ENCODE measurements at places on chromosomes 5 and 9.

DNA sequence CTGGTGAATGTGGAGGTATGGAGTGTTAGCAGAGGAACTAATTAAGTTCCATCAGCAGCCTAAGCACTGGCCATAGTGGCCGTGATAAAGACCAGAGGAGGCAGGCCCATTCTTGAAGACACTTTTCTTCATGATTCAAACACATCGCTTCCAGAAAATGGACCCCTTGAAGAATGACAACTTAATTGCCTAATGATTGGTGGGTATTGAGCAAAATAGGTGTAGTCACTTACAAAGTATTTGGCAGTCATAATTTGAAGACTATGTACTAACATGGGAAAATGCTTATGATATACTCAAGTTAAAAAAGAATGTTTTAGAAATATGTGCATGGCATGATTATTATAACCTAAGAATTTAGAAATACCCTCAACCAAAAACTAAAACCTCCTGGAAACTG is 44.8 kb downstream of the MEGF10 start:
- no peak for DNase-seq

GRCh38 chr9:91119142-91119541 is 242.6 kb downstream of the AUH start:
- DNase-seq, result no peak

- peak; percentile 18 for DNase-seq
Measured at GRCh38 chr9:128124873-128125579, 2.5 kb downstream of the PTGES2 start.

- no peak for DNase-seq
Measured at GRCh38 chr5:102295534-102296177, 428 bp downstream of the SLCO4C1 start.

DNA sequence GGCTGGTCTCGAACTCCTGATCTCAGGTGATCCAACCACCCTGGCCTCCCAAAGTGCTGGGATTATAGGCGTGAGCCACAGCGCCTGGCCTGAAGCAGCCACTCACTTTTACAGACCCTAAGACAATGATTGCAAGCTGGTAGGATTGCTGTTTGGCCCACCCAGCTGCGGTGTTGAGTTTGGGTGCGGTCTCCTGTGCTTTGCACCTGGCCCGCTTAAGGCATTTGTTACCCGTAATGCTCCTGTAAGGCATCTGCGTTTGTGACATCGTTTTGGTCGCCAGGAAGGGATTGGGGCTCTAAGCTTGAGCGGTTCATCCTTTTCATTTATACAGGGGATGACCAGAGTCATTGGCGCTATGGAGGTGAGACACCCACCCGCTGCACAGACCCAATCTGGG is 1.5 kb downstream of the CA9 start:
- DNase-seq, result no peak

- DNase-seq, result no peak
Measured at GRCh38 chr5:164255598-164256213, 750.3 kb downstream of the MAT2B start.

GRCh38 chr5:38607396-38607795 is 51.0 kb upstream of the LIFR start:
- no peak for DNase-seq

GRCh38 chr9:129828969-129829368 is 5.0 kb upstream of the TOR1A start:
- no peak for DNase-seq

- DNase-seq, result no peak
Measured at GRCh38 chr9:137278061-137278701, 655 bp downstream of the TOR4A start.

DNA sequence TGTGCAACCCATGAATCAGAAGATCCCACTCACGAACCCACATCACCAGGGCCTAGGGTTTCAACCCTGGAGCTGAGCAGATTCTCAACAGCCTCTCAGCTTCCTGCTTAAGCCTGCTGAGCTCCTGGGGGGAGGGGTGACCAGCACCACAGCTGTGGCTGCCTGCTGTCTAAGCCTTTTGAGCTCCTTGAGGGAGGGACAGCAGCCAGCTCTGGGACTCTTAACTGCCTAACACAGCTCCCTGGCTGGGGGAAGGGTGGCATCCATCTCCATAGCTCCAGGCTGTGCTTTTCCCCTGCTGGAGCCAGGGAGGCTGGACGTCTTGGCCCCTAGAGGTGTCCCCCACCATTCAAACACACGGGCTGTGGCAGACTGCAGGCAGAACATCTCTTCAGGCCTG is 250.3 kb downstream of the DMAC1 start:
- DNase-seq, result no peak

- DNase-seq, result no peak
Measured at GRCh38 chr5:105726093-105726492, 1944.6 kb downstream of the EFNA5 start.

GRCh38 chr5:1040571-1040970 is 32.0 kb downstream of the NKD2 start:
- DNase-seq, result no peak

- DNase-seq, result no peak
Measured at GRCh38 chr5:73954381-73954780, 328.4 kb downstream of the ARHGEF28 start.

- DNase-seq, result no peak
Measured at GRCh38 chr9:87195306-87195705, 248.0 kb upstream of the GAS1 start.

DNA sequence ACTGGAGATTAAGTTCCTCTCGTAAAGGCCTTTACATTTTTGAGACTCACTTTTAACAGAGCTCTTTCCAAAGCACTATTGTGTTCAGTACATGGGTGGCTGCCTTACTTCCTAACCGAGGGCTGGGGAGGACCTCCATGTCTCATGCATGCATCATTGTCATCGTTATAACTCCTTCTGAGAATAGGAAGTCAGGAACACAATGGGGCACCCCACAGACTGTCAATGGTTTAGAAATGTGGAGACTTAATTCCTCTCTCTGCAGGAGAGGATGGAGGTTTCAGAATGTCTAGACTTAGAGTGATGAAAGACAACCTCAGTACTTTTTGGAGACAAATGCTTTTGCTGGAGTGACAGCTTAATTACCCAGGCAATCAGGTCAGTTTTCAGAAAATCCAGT is 83.9 kb downstream of the PRLR start:
- no peak for DNase-seq

- DNase-seq, result no peak
Measured at GRCh38 chr5:153618867-153619266, 128.4 kb downstream of the GRIA1 start.
